ENCODE measurements at places on chromosomes 5 and 9.

GRCh38 chr9:112894041-112894440, 3.4 kb upstream of the SLC46A2 start:
- peak; percentile 47 for DNase-seq

DNA sequence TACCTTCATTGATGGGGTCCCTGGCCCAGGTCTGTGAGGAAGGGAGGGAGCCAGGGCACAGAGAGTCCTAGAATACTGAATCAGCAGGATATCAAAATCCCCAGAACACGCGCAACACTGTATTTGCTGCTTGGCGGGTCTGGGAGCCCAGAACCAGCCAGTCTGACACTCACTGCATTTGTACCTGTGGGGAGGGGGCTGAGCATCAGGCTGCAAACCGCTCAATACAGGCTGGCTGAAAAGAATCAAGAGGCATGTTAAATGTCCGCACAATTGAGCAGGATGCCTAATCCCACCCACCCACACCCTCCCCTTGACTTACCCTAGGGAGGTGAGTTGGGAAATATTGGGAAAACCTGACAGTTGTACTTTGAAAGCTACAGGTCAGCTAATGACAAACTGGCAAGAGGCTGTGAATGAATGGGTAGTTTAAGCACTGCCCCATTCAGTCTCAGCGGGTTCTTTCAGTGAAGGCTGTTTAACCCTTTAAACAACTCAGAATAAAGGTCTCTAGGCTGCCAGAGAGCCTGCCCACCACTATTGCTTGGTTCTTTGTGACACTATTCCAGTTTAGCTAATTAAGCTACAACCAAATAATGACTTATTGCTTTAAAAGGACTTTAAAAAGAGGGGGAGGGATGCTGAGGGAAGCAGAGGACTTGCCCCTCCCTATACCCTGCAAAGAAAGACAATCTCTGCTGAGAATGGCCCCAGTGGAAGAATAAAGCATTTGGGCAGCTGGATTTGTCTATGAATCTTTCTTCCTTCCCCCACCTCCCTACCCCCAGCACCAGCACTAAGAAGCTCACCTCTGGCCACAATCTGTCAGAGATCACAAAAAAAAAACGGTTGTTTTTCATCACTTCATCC, 5.0 kb downstream of the SPRY4 start:
- DNase-seq: peak; percentile 74

DNA sequence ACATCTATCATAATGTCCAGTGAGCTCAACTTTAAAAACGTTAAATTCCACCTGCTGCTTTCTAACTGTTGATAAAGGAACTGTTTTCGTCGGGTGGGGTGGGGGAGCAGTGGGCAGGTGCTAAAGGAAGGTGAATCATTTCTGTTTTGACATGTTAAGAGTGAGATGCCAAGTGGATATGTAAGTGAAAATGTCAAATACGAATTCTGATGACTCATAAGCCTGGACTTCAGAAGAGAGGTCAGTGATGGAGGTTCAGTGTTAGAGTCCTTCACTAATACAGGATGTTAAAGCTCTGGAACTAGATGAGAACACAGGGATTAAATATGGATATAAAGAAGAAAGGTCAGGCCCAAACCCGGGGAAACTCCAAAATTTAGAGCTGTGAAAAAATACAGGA, 617.9 kb upstream of the CTNND2 start:
- DNase-seq: no peak

DNA sequence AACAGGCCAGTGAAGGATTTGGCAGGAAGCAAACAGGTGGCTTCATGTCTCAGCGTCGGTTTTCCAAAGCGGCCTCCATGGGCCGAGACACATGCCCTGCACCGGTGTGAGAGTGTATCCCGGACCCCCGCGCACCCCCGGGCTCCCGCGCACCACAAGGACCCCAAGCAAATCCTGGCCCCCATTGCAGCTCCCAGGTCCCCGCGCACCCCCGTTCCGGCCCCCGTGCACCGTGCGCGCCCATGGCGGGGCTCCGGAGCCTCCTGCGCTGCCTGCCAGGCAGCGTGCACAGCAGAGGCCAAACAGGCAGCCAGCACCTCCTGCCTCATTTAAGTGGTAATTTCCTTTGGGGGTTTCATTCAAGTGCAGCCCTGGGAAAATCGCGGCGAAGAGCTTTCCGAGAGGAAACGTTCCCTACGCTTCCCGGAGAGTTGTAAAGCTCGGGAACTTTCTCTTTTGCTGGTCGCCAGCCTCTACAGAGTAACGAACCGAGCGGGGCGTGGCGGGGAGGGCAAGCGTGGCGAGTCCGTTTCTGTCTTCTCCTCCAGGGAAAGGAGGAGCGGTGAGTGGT, 145.5 kb upstream of the SLC24A2 start:
- DNase-seq: peak; percentile 45

- no peak for DNase-seq
Observed at GRCh38 chr9:28051559-28052503, 478.6 kb upstream of the C9orf72 start.

GRCh38 chr9:132003896-132004295, 75.8 kb downstream of the MED27 start:
- DNase-seq: no peak

GRCh38 chr9:36154331-36154952, 14.7 kb upstream of the CCIN start:
- DNase-seq: peak; percentile 91

DNA sequence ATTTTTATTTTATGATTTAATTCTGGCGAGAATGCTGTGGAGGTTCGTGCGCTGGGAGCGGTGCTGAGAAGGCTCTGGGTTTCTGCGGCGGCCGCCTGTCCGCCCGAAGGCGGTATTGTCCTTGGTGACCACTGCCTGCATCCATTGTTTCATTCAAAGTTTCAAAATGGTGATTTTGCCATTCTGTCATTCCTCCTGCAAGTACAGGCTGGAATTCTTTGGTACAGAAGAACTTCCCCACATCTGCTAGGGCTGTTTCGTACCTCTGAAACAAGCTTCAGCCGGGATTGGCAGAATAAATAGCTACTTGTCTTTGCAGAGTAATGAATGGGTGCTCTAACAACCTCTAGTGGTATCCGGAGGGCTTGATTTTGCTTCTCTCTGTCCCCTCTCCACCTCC, 112.6 kb upstream of the CACNA1B start:
- no peak for DNase-seq

- no peak for DNase-seq
Observed at GRCh38 chr9:71896761-71897160, 14.2 kb downstream of the ABHD17B start.

- DNase-seq: no peak
Observed at GRCh38 chr5:139263536-139263935, 30.0 kb upstream of the MATR3 start.

DNA sequence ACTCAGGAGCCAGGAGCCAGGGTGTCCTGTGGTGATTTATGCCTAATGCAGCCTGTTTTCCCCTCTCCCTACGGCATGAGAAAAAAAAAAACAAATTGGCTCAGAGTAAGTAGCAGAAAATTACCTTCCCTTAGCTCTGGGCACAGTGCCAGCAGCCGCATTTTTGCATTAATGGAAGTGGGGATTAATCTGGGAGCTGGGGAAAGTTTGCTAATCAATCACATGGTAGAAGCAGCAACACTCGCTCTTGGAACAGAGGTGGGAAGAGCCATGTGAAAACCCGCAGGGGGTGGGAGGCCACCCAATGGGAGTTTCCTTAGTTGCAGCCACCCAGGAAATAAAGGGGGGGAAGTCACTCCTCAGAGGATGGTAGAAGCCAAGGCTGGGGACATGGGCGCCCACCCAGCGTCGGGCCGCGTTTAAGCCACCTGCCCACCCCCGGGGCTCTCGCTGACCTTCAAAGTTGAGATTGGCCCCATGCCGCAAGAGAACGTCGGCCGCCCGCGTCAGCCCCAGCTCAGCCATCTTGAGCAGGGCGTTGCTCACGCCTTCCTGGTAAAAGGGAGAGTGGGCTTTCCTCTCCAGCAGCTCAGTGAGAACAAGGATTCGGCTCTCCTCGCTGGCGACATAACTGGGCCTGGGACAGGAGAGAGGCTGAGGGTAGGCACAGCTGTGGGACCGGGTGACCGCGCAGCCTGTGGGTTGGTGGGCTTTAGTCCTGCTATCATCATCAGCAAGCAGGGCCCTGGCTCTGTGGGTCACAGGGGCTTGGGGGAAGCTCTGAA, 1.7 kb downstream of the ASB6 start:
- DNase-seq: no peak

DNA sequence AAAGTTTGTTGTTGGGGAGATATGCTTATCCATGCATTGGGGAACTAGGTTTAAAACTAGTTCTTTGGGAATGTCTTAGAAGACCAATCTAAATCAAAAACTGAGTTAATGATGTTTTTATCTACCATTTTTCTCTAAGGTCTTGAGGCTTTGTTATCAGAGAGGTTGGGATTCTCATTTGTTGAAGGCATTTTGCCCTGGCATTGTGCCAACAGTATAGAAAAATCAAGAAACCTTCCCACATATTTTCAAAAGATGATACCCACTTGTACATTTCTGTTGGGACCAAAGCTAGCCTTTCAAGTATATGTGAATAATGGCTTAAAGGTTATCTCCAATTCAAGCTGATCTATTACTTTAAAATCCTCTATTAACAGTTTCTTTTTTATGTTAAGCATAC, 419.8 kb upstream of the KIF2A start:
- no peak for DNase-seq

DNA sequence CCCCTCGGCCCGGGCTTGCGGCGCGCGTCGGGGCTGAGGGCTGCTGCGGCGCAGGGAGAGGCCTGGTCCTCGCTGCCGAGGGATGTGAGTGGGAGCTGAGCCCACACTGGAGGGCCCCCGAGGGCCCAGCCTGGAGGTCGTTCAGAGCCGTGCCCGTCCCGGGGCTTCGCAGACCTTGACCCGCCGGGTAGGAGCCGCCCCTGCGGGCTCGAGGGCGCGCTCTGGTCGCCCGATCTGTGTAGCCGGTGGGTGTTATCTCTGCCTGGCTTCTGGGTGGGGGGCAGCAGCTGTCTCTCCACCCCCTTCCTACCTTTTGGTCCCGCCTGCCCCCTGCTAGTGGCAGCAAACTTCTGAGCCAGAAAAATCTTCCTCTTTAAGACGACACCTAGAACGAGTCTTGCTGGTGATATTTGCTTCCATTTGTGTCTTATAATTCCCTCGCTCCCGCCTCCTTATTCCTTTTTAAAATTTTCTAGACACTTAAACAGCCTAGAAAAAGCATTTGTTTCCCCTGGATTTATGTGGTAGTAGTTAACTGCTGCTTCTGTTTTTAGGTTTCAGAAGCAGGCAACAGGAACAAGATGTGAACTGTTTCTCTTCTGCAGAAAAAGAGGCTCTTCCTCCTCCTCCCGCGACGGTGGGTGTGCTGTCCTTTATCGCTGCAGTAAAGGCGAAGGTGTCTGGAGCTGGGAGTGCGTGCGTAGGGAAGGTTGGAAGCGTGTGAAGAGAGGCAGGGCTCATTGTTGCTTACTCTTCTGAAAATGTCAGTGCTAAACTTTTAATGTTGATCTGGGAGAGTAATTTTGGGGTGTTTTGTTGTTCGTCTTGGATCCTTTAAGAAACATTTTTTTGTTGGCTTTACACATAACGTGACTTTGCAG, 554 bp downstream of the JAK2 start:
- peak; percentile 49 for DNase-seq

- DNase-seq: no peak
Observed at GRCh38 chr5:173299820-173300219, 28.4 kb downstream of the STC2 start.

DNA sequence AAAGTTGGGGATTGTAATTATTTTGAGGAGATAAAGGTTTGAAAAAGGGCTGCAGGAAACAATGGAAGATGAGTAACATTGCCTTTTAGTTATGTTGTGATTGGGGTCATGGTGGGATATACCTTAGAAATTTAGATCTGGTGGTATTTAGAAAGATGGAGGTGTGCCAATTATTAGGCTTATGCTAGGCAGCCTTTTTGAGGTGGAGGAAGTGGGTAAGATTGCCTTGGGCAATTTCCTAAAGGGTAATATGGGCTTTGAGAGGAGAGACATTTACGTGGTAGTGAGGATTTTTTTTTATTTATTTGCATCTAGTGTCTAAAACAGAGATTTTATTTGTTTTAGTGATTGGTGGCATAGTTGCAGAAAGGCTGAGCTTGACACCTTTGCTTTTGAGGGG, 10.5 kb downstream of the HSPA4 start:
- no peak for DNase-seq

DNA sequence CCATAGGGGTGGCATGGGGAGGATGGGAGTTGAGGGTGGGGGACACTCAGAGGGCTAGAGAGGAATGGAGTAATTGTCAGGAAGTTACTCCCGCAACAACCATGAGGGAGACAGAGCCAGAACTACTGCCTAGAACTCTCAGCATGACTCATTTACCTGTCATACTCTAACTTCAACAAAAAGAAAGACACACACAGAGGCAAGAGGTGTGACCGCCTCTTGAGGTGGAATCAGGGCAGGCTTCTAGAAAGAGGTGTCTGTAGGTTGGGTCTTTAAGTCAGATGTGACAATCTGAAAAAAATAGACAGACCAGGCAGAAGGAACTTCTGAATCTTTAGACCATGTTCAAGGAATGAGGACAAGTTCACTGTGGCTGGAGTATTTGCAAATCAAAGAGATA, 73.4 kb downstream of the GABBR2 start:
- DNase-seq: no peak

DNA sequence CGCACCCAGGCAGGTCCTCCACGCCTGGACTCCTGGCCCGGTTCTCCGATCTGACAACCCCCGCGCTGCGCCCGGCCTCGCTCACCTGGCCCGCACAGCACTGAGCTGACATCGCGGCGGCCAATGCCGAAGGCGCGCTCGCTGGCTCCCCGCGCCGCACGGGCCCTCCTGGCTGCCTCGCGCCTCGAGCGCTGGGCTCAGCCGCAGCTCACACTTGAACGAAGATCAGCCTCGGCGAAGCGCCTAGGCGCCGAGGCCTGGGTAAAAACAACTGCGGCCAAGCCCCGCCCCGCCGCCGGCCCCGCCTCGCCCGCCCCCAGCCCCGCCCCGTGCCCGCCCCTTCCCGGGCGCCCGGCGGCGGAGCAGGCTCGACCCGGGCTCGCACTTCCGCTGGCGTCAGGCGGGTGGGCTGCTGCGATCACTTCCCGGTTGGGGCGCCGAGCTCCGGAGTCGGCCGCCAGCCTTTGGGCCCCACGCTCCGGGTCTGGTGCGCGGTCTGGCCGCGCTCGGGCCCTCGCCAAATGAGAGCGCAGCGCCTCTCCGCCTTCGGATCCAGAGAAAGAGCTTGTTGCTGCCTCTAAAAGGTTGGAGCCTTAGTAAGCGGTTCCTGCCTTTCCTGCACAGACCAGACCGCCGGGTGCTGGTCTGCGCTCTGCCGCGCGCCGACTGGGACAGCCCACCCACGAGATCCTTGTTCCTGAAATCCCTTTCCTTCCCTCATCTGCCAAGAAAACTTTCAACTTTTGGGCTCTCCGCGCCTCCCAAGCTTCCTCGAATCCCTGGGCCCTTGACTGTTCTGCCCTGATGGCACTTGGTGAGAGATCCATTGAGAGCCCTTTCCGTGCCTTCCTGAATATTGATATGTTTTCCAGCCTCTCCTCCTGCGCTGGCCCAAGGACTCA, at the start of gene SERINC5:
SERINC5 (minus strand) TSS at position 238 of the 902 bp plus-strand sequence; CDS start at position 112, 126 bp downstream.
- DNase-seq: peak; percentile 89

- no peak for DNase-seq
Observed at GRCh38 chr5:147359581-147359980, 124.8 kb downstream of the STK32A start.

DNA sequence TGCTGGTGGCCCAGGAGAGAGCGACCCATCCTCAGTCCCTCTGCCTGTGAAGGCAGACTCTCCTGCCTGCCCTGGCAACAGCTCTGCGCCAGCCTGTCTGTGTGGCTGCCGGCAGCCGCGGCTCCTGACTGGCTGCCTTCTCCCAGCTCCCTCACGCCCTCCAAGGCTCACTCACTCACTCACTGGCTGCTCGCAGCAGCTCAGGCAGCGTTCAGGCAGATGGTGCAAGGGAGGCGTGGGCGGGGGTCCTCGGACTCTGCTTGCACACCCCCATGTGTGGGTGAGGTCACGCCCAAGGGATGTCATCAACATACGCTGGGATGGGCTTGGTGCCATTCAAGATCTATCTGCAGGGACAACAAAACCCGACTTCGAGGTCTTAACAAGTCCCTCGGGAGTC, 66.7 kb downstream of the DAB2IP start:
- DNase-seq: no peak
